ENCODE measurements at places on chromosomes 11 and 22.

DNA sequence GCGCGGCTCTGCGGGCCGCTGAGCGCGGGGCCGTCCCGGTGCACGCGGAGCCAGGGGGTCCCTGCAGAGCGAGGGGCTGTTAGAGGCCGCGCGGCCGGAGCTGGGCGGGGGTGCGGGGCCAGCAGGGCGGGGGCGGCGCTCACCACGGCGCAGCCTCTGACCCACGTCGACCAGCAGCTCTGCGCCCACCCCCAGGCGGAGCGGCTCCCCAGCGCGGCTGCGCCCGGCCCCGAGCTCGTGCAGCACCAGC lies 385 bp upstream of the SCO2 start:
- no peak for DNase-seq

- no peak for DNase-seq
Observed at GRCh38 chr11:44835296-44835695, 108.5 kb downstream of the TSPAN18 start.

DNA sequence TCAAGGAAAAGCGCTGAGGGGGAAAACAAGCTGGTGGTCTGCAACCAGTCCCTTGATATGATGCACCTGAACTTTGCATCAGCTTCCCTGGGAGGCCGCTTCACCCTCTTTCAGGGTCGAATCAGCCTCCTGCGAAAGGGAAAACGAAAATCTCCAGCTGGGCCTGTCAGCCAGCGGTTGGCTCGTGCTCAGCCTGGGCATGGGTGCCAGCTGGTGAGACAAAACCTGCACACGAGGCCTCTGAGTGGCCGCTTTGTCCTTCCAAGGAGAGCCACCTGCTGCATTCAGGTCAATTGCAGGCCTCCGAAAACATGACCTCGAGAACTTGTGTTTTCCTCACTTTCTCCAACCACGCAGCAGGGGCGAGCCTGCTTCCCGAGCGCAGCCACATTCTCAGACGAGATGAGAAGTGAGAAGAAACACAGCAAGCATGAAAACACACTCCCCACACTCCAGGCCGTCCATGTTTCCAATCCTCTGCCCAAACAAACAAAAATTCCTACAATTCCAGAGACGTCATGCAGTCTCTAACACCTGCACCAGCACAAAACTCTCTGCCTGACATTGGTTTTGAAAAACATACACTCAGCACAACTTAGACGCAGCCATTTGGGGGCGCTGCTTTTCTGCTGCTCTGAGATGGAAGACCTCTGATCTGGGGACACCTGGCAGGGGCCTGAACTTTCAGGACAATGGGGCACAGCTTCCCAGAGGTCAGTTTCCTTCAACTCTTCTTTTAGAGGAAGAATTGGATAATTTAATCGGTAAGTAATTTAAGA lies 77.1 kb downstream of the DHCR7 start:
- no peak for DNase-seq

DNA sequence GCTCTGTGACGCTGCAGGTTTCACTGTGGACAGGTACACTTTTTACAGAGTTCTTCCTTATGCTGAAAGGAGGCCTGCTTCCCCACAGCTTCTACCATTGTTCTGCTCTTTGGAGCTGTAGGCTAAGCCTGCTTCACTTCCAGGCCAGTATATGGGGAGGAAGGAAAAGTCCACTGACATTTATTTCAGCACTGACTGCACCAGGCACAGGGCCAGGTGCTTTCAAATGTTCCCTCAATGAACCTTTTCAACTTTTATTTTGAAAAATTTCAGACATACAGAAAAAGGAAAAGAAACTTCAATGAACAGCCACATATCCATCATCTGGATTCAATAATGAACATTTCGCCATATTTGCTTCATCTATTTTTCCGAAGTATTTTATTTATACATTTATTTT lies 22.0 kb downstream of the POU2F3 start:
- DNase-seq: no peak

- no peak for DNase-seq
Observed at GRCh38 chr11:74538680-74539079, 45.2 kb upstream of the LIPT2 start.

Measured in HS-27A (cell line).